ENCODE measurements at places on chromosomes 12 and 14.

GRCh38 chr12:114986178-114986714, 302.3 kb upstream of the TBX3 start:
- DNase-seq: no peak

- DNase-seq: no peak
Observed at GRCh38 chr12:46480316-46480715, 107.7 kb upstream of the SLC38A2 start.

DNA sequence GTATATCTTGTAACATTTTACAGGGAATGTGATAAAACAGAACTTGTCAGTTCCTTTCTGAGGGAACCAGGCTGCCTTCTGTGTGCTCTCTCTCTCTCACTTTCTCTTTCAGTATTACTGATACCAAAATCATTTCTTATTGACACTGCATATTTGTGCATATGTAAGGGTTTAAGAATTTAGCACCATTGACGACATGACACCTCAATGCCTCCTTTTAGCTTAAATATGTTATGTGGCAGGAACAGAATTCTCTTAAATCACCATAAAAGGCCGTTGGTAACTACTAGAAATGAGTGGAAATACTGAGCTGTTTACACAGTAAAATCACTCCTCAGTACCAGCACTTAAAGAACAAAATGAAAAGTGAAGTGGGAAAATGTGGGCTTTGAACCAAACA, 457.7 kb upstream of the SYT1 start:
- DNase-seq: no peak

GRCh38 chr14:90277581-90278198, 21.3 kb downstream of the PSMC1 start:
- DNase-seq: no peak

DNA sequence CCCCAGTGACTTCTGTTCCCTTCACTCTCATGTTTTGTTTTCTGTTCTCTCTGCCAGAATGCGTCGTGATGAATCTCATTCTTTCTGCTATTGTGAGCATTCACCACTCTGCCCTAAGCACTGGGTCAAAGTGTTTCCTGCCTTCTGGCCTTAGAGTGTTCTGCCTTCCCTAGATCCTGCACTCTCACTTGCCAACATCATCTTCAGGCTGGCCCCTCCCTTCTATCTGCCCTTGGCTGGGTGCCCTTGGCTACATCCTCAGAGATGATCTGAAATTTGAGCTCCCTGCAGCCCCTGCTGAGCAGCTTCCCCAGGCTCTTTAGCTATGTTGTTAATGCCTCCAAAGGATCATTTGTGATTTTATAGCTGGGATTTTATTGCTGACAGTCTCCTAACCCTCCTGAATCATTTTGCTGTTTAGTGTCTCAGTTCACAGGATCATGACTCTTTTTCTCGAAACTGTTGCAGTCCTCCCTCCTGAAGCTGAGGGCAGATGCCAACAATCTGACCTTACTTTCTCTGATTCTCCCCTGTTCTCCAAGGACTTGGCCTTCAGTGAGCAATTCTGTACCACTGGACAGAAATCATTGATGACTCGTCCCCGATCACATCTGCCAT, 4.5 kb downstream of the DHRS2 start:
- DNase-seq: no peak

- DNase-seq: no peak
Observed at GRCh38 chr14:61934385-61934784, 172.2 kb downstream of the SNAPC1 start.

DNA sequence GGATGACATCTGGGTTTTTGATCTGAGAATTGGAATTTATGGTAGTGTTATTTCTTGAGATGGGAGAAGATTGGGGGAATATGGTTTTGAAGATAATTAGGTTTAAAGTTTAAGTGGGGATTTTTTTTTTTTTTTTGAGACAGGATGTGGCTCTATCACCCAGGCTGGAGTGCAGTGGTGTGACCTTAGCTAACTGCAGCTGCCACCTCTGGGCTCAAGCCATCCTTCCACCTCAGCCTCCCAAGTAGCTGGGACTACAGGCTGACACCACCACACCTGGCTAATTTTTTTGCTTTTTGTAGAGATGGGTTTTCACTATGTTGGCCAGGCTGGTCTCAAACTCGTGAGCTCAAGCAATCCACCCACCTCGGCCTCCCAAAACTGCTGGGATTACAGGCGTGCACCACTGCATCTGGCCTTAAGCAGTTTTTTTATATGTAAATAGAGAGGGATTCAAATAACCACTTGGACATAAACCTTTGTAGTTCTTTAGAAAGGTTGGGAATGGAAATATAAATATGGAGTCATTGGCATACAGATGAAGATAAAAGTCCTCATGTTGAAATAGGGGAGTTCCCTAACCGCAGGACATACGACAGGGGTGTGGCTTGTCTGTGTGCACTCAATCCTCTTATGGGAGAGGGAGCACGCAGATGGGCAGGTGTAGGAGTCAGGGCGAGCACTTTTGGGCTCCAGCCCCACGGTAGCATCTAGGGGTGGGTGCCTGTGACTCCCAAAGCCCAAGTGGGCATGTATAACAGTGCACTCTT, 4.7 kb downstream of the LIN52 start:
- DNase-seq: no peak

DNA sequence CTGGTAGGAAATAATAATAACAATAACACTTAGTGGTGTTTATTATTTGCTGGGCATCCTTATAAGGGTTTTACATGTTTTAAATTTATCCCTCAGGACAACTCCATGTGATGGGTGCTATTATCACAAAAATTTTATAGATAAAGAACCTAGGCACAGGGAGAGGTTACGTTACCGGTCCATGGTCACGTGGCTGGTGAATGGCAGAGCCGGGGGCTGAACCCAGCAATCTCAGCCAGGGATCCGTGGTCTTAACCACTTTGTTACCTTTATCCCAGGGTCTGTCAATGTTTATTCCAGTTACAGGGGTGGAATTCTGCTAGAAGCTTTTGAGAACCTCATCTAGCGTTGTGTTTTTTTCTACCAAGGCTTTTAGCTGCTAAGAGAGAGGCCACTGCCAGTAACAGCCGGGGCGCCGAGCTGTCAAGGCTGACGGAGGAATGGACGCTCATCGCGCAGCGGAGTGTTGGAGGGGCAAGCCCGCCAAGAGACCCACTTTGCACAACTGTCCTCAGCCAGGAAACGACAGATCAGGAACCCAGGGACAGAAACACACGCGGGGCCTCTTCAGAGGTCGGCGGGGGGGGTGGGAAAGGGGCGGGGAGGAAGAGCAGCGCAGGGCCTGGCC, 418 bp downstream of the AMN1 start:
- DNase-seq: no peak

DNA sequence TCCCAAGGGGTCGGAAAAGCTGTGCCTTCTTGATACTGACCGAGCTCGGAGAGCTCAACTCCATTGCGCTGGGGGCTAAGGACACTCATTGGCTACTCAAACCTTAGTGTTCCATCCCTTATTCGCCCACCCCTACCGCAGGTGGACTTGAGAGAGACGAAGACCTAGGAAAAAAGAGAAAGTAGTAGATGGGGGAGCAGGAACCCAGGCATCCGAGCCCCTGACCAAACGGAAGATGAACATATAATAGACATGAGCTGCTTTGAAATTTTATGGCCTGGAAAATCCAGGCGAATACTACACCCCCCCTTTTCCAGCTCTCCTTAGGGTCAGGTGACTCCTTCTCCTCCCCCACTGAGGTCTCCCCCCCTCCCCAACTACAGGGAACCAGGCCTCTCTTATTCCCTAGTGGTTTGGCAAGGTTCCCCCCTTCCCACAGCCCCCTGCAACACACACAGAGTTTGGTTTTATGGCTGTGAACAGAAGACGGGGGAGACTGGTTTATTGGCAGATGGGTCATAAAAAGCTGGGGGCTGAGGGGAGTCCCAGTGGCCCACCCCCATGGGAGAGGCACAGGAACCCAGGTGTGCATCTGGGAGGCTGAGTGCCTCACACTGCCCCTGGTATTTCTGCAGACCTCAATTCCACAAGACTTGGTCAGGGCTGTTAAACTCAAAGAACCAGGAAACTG, 1.6 kb downstream of the GDF11 start:
- DNase-seq: no peak

- no peak for DNase-seq
Observed at GRCh38 chr14:32075672-32076277, 1.3 kb upstream of the ARHGAP5 start.

- DNase-seq: no peak
Observed at GRCh38 chr14:24172261-24172860, 481 bp downstream of the REC8 start.

DNA sequence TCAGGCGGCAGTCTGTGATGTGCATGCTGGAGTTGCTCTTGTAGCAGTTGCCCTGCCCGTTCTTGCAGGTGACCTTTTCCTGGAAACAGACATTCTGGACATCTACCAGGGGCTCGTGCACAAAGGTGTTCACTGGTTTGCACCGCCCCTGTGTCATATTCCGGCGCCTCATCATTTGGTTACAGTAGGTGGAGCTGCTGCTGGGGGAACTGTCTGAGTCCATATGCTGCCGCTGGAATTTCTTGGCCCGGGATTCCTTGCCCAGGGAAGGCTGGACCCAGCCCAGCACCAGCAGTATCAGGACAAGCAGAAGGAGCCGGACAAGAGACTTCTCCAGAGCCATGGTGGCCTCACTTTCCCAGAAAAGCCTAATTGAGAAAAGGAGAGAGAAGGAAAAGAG, 918 bp downstream of the RNASE1 start:
- no peak for DNase-seq

DNA sequence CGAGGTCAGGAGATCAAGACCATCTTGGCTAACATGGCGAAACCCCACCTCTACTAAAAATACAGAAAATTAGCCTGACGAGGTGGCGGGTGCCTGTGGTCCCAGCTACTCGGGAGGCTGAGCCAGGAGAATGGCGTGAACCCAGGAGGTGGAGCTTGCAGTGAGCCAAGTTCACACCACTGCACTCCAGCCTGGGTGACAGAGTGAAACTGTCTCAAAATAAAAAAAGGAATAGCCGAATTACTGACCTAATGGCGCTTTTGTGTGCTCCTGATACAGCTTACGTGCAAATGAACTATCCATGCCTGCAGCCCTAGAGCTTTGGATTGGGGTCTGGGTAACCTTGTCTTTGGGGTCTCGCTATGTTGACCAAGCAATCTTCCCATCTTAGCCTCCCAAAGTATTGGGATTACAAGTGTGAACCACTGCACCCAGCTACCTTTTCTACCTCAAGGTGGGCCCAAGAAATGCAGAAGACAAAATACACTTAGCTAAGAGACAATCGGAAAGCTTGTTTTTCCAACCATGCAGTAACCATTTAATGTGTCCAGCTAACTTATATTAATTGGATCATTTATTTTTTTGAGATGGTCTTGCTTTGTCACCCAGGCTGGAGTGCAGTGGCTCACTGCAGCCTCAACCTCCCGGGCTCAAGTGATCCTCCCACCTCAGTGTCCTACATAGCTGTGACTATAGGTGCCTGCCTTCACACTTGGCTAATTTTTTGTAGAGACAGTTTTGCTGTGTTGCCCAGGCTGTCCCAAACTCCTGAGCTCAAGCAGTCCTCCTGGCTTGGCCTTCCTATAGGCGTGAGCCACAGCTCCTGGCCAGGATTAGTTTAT, 5.5 kb downstream of the PABPN1 start:
- DNase-seq: no peak

DNA sequence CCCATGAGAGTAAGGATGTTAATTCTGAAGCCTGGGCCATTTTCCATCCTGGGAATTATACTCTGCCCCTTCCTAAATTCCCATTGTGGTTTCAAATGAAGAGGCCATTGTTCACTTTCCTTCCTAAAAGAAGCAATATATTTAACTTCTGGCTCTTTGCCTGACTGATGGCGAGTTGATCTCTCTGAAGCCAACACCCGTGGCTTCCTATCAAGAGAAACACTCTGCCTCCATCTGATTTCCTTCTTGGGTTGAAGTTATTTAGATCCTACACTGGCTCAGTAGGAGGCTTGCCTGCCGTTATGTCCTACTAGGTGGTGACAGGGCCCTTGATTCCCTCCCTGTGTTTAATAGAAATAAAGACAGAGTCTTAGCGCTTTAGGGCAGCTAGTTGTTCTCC, 97.4 kb downstream of the PRKCH start:
- no peak for DNase-seq

DNA sequence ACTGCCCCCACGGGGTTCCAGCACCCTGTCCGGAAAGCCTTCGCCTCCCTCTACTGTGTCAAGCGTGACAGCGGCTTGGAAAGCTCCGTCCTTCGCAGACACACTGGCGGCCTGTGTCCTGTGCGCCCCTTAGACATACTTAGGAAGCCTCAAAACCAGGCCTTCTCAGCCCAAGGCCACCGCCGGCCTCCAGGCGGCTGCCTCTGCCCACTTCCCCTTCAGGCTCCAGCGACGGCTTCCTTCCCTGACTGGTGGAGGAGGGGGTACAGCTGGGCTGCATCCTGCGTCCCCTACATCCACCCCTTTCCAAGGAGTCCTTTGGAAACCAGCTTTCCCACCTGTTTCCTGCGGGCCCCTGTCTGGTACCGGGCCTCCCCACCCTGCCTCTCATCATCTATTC, 2.5 kb upstream of the CACNA2D4 start:
- DNase-seq: no peak

- no peak for DNase-seq
Observed at GRCh38 chr12:16261944-16262475, 15.5 kb downstream of the SLC15A5 start.

DNA sequence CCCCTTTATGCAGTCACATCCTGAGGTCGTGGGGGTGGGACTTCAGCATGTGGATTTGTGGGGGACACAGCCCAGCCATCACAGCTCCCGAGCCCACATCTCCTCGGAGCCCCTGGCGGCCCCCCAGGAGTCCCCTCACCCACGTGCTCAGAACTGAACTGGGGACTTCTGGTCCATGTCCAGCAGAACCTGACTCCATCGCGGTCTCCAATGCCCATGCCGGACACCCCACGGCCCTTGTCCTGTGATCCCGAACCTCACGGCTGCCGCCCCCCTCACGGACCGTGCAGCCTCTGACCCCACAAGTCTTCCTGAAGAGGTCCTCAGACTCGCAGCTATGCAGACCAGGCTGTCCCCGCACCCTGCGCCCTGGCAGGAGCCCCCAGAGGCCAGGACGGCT, 13.5 kb upstream of the FBRSL1 start:
- DNase-seq: no peak

DNA sequence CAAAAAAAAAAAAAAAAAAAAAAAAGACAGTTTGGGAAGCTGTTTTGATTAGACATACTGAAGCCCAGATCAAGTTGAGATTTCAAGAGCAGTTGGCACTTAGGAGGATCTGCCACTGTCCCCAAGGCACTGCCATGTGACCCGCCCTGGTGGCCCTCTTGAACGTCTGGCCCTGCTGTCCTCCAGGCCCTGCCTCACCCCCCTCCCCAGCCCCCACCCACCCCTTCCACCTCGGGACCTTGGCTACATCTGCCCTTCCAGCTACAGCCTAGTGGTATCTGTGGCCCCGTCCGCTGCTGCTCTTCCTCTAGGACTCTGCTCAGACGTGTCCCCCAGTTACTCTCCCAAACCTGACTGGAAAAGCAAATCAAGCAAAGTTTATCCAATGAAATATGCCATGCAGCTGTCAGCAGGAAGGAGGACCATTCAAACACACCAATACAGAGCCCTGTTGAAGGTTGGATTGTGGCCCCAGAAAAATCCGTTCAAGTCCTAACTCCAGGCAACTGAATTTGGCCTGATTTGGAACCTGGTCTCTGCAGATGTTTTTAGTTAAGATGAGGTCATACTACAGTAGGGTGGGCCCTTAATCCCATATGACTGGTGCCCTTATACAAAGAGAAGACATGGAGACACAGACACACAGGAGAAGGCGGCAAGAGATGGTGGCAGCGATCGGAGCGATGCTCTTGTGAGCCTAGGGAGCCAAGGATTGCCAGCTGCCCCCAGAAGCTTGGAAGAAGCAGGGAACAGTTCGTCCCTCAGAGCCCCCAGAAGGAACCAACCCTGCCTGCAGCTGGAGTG, 17.7 kb downstream of the SLC25A29 start:
- DNase-seq: no peak
